ENCODE measurements at places on chromosomes 12 and 14.

DNA sequence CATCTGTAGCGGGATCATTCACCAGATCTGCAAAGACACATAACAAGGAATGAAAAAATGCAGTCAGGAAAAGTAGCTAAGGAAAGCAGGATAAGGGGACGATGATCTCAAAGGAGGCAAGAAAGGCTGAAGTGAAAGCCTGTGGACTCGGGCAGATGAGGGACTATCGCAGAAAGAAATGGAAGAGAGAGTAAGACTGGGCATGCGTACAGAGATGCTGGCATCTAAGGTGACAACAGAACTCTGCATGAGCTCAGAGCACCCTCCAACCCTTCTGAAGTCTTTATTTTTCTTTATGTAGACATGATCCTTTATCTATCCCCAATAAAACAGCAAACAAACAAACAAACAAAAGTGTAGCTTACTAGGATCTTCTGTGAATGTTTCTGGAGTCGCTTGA, 7.2 kb downstream of the MFAP5 start:
- DNase-seq = no peak

- no peak for DNase-seq
Observed at GRCh38 chr12:113464852-113465719, 6.6 kb downstream of the LHX5 start.

GRCh38 chr14:68404652-68405183, 388.1 kb downstream of the ZFP36L1 start:
- no peak for DNase-seq

DNA sequence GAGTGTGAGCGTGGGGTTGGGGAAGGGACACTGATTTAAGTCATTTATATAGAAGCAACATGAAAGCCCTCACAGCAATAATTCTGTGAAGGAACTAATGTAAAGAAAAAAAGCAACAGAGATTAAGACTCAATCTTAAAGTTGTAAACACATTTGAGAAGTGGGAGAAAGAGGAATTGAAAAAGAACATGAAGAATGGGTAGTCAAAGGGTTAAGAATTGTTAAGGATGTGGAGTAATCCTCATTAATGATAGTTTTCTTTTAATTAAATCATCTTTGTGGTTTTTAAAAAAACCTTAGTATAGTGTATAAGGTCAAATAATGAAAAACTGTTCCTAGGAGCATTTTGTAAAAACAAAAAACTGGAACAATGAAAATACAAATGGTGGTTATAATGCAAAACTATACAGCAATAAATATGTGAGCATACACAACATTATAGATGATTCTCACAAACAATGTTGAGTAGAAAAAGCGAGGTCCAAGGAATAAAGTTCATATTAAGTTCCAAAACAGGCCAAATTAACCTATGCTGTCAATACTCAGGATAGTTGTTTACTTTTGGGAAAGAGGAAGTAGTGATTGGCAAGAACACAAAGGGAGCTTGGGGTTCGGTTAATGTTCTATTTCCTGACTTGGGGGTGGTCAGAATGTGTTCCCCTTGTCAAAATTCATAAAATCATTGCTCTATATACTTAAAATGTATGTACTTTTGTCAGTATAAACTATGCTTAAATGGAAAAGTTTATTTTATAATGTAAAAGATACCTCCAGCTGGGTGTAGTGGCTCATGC, 120.4 kb upstream of the ATF7IP start:
- DNase-seq = no peak

DNA sequence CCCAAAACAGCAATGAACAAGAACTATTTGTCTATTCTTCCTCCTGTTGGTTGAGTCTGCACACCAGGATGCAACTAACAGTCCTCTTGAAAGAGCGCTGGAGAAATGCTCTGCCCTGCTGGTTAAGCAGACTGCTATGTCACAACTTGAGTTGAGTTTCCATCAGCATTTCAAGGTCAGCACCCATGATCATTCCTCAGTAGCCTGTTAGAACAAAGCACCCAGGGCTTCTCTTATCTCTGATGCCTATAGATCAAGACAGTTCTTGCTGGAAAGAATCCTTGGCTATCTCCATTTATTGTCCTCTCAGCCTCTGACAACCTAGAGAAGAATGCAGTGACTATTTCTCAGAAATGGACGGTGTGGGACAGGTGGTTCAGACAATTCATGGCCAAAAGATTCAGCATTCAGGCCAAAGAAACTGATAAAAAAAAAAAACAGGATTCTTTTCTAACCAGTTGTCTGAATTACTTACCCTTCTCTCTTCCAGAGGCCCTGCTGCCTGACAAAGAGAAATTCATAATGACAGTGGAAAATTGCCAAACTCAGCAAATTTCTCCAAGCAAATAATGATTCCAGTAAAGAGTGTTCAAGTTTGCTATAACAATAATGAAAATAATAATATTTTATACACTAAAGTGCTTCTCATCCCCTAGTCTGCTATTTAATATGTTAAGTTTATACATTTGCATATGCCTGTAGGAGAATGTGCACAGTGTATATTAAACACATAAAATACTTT, 306.7 kb downstream of the EMP1 start:
- no peak for DNase-seq
